GM04503 (cell line): ENCODE measurements at places on chromosomes 6 and 20.

DNA sequence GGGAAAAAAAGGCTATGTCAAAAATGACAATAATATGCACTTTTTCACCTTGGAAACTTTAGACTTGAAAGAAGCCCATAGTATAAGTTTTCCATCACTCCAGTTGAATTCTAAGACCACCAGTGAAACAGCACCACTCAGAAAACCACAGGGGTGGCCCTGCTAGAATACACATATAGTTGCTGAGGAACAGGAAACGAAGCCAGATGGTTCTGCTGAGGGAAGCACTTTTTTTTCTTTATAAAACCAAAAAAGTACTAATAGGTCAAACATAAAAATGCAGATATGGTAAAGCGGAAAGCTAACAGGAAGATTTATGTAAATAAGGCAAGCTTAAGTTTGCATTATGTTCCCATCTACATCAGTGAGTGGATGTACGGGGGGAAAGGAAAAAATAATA lies 303.9 kb downstream of the FOXC1 start:
- no peak for DNase-seq

GRCh38 chr20:2116170-2116940 lies 14.7 kb downstream of the STK35 start:
- no peak for DNase-seq

DNA sequence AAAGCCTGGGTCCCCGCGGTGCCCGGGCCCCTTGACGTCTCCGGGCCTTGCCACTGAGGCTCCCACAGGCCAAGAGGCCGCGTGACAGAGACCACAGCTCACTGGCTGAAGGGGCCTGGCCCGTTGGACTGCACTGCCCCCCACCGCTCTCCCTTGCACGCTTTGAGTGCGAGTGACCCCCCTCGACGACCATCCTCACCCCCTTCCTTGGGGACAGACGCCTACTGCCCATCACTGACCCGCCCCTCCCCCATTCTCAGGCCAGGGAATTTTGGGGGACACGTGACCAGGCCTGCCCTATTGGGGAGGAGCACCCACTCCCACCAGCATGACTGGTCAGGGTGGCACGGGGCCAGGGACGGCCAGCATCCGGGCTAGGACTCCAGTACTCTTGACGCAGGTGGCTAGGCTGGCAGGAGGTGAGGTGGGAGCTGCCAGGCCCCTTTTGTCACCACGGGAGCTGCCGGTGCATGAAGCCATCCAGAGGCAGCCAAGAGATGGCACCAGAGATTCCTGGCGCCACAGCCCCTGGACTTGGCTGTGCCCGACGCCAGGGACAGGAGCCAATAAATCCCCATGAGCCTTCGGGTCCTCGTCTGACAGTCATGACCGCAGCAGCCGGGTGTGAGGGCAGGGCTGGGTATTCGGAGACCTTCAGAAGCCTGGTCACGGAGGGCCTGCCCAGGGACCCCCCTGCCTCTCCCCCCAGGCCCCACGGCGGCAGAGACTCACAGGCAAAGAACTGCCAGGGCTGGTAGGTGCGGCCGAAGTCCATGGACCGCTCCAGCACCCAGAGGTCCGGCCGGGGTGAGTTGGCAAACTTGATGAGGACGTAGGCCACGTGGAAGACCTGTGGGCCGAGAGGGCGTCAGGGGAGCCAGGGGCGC lies 14.5 kb downstream of the LAMA5 start:
- no peak for DNase-seq

GRCh38 chr20:35359335-35359950 lies 52.3 kb downstream of the UQCC1 start:
- no peak for DNase-seq

- DNase-seq, result no peak
These were observed 51.5 kb downstream of the AIG1 start for GRCh38 chr6:143112084-143112768.

- DNase-seq, result no peak
These were observed 34.9 kb upstream of the TFAP2A start for GRCh38 chr6:10449751-10450150.

- no peak for DNase-seq
These were observed 121.7 kb upstream of the EXOC2 start for GRCh38 chr6:814378-815347.
